ENCODE measurements at places on chromosomes 7 and 10.

DNA sequence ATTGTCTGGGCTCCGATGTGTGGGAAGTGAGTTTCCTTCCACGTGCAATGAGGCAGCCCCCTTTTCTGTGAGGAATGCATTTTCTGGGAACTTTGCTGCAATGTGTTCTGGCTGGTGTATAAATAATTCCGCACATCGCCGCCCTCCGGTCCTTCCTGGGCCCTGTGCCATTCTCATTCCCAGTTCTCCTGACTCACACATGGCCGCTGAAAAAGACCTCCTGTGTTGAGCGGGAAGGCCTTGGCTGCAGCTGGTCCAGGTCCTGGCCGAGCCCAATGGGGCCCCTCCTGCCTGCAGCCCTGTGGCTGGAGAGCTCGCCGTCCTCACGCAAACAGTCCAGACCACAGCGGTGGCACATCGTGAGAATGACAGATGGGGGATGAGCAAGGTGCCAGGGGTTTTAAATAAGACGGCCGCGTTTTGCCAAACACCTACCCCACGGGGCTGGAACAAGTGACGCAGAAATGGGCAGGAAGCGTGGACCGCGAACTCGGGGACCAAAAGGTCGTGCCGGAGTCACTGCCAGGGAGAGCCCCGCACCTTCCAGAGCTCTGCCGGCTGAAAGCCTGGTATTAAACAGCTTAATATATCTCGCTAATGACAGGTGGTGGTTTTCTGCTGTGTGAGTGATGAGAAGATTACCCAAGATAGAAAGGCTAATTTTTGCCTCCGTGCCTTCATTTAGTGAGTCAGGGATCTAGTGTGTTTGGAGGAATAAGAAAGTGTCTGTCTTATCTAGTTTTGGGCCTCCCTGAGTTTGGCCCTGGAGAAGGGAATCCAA lies 37.0 kb downstream of the FAM20C start:
- DNase-seq = no peak

DNA sequence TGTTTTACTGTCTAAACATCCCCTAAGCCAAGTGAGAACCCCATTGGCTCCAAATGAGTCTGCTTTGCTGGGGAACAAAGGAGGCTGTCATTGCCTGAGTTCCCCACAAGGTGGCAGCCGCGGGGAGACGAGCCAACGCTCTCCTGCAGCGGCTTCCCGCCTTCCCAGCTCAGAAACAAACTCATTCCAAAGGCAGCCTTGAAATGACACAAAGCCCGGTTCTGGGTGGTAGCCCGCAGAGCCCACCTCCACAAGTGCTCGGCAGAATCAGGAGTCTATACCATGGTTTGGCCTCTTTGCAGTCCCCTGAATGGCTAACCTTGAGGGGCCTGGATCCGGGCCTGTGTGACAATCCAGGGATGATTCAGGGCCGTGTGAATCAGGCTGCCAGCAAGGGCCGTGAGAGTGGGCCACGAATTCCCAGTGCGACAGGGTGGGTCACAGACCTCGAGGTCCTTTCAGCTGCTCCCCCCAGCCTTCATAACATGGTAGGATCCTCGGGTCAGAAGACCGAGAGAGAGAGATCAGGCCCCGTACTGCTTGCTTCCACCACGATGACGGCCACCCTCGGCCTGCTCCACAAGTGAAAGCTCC lies 79.7 kb downstream of the DLG5 start:
- peak; percentile 73 for DNase-seq

DNA sequence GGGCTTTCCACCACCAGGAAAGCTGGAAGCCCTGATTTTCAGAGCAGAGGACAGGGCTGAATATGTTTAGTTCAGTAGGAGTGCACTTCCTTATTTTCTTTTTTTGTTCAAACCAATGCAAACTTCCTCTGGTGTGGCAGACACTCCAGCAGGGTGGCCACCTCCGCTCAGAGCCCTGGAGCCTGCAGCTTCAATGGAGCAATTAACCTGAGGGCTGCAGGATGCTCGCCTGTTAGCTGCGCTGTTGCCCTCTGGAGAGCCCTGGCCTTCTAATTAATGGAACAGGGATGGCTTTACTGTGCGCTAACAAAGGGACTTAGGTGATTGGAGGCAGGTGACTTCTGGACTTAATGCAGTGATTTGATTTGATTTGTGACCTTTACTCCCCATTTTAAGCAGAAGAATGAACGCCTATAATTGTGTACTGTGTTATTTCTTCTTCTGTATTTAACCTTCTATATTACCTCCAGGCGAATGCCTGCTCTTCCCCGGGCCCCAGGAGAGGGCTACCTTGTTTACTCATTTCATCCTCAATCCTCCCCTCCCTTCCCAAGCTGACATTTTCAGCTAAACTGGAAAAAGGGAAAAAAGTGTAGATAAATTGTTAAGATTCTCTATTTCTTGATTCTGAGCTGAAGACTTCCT lies 123.0 kb upstream of the CTBP2 start:
- no peak for DNase-seq

DNA sequence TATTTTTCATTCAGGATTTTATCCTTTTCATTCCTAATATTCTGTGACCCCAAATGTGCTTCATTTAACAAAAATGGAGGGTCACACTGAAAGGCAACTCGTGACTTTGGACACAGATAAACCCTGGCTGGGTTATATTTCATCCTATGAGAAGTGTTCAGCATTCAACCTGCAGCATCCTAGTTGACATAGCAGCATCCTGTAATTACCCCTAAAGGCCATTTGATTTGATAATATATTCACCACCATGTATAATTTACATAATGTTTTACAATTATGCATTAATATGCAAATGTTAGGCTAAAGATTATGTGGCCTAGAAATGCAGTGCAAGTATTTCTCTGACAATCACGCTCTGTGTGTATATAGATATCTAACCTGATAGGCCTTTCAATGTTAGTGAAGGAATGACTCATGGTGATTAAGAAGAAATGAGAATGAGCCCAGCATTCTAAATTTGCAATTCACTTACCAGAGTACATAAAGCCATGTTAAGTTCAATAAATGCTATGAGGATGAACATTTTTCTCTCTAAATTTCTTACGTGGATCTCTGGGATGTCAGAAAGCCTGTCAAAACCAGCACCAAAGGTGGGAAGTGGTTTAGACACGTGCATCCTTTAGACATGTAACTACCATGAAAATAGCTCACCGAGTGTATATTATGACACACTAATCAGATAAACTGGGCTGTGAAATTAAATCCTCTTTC lies 337.7 kb upstream of the AOAH start:
- DNase-seq = no peak

DNA sequence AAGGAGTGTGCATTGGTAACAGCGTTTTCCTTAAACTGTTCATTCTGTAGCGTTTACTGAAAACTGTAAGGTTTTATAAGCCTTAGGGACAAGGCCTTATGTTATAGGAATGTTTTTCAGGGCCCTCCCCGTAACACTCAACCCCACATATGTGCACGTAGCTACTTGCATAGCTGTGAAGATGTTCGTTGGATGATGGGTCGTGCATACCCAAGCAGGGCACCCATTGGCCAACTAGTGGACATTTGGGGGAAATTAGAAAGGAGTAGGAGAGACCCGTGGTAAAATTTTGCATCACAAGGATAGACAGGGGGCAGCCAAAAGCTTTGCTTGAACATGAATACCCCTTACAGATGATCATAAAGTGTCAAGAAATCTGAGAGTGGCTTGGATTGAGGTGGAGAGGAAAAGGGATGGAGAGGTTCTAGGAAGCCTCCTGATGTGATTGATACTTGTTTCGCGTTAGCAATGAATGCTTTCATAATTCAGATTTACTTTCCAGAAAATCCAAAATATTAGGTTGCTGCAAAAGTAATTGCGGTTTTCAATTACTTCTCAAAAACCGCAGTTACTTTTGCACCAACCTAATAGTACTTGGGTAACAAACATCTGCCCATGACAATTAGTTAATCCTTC lies 878 bp downstream of the SEC61A2 start:
- peak; percentile 47 for DNase-seq

DNA sequence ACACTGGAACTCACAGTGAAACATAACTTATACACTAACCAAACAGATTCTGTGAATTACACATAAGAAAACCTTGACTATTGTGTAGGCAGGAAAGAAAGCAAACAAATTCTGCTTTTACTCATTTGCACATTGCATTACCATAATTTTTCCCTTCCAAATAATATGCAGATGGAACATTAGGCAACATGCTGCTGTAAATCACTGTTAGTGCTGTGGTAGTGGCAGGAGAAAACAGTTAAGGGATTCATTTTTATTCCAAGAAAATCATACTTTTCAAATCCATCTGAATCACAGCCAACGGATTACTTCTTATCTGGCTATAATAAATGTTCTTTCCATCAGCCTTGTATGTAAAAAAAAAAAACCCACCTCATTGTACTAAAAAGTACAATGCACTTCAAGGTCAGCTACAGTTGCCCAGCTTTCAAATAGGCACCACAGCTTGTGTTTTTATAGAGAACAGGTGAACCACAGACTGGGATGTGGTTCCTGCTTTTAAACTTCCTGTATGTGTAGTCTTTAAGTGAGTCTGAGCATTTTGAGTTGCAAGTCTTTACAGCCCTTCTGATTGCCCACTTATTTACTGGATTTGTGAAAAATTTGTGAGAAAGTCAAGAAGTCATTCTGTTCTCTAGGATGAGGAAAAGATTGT lies 590.0 kb upstream of the SEMA3D start:
- DNase-seq = no peak
